Hematopoietic multipotent progenitor cell (in vitro differentiated cells): ENCODE measurements at places on chromosomes 3 and 15.

DNA sequence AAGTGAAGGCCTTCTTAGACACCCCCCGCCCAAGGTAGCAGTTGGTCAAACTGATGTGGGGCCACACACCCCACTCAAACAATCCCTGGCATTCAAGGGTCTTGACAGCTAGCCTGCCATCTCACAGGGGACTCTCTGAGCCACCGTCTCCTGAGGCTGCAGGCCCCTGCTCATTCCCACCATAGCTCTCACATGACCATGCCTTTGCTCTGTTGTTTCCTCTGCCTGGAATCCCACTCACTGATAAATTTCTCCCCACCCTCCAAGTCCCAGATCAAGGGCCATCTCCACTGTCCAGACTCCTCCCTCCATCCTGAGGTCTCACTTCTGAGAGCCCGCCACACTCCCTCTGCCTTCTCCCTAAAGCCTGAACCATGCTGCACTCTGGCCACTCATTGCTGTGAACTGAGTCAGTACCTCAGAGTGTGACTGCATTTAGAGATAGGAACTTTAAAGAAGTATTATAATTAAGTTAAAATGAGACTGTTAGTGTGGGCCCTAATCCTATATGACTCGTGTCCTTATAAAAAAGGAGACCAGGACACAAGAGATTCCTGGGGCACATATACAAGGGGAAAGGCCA is 10.0 kb downstream of the WNT7A start:
- no peak for DNase-seq

DNA sequence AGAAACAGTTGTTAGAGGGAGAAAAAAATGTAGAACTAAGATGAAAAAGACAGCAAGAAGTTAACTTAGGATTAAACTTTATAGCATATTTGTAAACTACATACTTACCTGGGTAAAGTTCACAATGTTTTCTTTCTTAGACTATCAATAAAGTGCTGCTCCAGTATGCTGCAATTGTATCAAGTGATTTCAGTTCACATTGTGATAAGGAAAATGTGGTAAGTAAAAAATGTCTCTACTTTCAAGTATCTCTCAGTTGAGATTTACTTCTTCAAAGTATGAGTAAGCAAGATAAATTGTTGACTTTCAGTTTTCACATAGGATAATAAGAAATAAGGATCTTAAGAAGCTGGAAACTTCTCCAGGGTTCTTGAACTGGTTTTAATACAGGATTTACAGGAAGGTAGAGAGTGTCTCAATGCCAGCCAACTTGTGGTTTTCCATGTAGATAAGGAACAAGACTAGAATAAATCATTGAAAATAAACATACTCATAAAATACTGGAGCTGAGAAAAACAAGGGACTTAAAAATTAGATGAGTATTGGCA is 528.8 kb downstream of the UNC13C start:
- DNase-seq: no peak

DNA sequence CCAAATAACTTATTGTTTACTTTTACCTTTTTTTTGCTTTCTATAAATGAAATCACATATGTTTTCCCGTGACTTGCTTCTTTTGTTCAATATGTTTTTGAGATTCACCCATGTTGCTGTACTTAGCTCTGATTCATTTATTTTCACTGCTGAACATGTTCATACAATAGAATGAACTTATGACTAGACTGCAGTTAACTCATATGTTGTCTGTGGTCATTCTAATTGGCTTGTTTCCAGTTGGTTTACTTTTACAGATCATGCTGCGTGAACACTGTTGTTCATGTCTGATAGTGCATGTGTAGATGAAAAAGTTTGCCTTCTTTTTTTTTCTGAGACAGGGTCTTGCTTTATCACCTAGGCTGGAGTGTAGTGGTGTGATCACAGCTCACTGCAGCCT is 31.6 kb upstream of the SV2B start:
- DNase-seq: no peak

DNA sequence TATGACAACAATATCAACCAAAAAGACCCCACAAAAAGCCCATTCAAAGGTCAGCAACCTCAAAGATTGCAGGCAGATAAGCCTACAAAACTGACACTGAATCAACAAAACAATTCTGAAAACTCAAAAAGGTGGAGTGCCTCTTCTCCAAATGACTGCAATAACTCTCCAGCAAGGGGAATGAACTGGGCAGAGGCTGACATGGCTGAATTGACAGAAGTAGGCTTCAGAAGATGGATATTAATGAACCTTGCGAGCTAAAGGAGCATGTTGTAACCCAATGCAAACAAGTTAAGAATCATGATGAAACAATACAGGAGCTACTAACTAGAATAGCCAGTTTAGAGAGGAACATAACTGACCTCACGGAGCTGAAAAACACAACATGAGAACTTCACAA is 20.4 kb upstream of the SLC25A38 start:
- no peak for DNase-seq

- DNase-seq: no peak
Observed at GRCh38 chr3:61608711-61609110, 47.3 kb downstream of the PTPRG start.

DNA sequence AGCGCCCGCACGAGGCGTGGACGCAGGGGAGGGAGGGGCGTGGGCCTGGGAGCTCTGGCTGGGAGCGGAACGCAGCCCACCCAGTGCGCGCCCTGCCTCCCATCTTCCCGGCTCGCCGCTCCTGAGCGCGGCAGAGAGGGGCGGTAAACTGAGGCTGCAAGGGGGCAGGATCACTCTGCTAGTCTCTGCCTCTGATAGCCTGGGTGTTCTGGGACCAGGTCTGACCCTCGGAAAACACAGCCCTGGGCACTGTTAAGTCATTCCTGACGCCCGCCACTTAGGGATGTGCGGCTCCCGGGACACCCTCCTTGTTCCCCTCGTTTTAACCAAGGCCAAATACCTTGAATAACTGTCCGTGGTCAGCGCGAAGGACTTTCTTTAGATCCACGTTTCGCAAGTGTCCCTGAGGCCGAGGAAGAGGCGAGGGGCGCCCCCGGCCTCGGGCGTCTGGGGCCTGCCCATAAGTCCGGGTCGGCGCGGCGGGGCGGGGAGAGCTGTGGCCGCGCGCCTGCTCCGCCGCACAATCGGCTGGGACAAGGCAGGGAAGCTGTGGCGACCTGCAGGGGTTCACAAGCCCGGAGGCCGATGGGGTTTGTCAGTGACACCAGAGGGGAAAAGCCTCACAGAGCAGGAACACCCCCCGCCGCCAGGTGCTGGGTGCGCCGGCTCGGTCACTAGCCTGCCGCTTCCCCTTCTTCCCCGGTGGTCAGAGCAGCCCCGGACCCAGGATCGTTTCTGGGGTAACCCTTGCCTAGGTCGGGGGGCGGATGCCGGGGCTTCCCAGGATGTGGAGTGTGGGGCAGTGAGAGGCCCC is 1.5 kb downstream of the ITPKA start:
- DNase-seq: no peak

DNA sequence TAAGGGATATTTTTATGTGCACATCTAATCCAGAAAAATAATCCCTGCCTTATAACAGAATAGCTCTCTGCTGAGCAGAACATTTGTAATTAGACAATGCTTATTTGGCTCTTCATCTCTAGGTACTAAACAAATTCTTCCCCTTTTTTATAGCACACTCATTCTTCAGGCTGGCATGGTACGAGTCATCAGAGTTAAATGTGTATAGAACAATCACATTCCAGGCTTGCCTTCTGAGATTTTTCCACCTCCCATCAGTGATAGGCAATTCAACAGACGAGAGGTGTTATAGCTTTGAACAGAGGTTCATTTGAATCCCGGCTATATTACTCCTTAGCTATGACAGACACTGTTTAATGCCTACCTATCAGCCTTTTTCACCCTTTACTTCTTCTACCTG is 21.4 kb upstream of the SPPL2A start:
- no peak for DNase-seq

GRCh38 chr15:79314811-79315210 is 3.9 kb downstream of the TMED3 start:
- DNase-seq: no peak
